ENCODE measurements at places on chromosomes 2 and 18.

DNA sequence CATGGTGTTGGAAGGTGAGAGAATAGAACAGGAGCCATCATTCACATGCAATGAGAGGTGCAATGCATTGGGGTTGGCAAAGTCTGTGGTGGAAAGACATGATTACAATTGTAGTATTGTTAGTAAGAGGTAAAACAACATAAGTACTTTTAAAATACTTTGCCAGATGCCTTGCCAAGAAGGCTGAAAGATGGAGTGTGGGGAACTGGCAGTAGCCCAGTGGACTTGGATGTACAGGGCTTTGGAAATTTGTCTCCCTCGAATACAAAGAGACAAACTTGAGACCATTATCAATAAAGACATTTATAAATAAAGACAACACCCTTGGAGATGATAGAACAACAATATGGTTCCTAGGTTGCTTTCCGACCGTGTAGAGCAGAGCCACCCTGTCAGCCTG is 62.0 kb downstream of the MDH1 start:
- DNase-seq, result no peak

- no peak for DNase-seq
Measured at GRCh38 chr2:179195141-179195540, 69.5 kb downstream of the SESTD1 start.

DNA sequence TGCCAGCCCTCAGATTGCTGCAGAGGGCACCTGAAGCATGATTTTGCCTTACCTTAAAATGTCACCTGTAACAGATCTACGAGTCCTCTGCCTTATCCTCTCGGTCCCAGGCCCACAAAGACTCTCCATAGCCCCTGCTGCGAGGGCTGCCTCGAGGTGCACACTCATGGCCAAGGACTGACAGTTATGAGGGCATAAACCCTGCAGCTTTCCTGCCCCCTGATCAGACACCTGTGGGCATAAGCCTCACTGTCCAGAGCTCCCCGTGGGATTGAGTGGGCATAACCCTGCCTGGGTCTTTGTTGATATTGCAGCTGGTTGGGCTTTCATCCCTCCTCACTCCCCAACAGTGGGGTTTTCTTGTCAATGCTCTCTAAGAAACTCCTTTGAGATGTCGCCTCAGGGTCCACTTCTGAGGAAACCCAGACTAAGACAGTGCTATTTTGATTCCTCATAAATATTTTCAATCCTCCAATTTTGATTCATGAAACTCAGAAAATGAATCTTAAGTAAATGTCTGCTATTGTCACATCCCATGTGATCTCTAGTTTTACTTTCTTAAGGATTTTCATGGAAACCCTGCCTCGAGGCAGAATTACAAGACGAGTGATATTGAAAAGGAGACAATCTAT is 108.5 kb upstream of the NCK2 start:
- DNase-seq, result no peak

GRCh38 chr18:48639772-48640432 is 101.1 kb downstream of the CTIF start:
- DNase-seq, result no peak

- DNase-seq, result no peak
Measured at GRCh38 chr2:154882725-154883124, 184.2 kb downstream of the KCNJ3 start.

- no peak for DNase-seq
Measured at GRCh38 chr2:61334466-61334865, 136.4 kb downstream of the USP34 start.

- DNase-seq, result no peak
Measured at GRCh38 chr2:201420442-201421113, 30.7 kb downstream of the TRAK2 start.

DNA sequence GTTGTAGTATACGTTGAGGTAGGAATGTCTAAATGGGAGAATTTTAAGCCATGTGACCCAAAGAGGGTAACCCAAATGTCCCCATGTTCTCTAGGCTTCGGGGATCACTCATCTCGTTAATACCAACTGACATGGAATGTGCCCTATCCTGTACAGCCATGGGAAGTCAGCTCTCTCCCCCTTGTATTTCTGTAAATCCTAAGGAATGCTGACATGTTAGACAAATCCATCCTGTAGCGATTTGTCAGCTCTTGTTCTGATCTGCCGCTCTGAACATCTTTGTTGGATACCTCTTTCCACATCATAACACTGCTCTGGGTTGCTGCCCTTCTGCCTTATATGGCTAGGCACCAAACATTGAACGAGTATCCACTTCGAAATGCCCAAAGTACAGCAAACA is 350.6 kb downstream of the RND3 start:
- DNase-seq, result no peak

- DNase-seq, result no peak
Measured at GRCh38 chr2:47065771-47066380, 89.2 kb downstream of the STPG4 start.

- DNase-seq, result no peak
Measured at GRCh38 chr2:28009732-28010131, 119.2 kb downstream of the BABAM2 start.

GRCh38 chr2:68837164-68837860 is 33.9 kb downstream of the BMP10 start:
- DNase-seq, result peak; percentile 53

GRCh38 chr2:15912203-15912602 is 28.1 kb upstream of the MYCN start:
- no peak for DNase-seq

- no peak for DNase-seq
Measured at GRCh38 chr2:152573168-152573567, 144.1 kb downstream of the PRPF40A start.

DNA sequence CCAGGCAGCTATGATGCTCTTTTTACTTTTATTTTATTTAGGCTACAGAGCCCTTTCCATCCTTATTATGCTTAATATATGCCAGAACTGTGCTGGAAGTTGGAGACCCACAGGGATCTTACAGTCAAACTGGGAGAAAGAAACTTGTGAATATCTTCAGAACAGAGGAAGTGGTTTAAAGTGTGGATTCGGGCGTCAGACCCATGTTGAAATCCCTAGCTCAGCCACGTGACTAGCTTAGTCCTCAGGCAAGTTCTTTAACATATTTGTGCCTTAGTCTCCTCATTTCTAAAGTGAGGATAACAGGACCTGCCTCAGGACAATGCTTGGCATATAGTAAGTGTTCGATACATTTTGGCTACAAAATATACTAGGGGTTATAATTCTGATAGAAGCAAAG is 59.1 kb downstream of the MAP3K20 start:
- DNase-seq, result no peak

GRCh38 chr2:204434660-204435462 is 110.4 kb upstream of the PARD3B start:
- no peak for DNase-seq

DNA sequence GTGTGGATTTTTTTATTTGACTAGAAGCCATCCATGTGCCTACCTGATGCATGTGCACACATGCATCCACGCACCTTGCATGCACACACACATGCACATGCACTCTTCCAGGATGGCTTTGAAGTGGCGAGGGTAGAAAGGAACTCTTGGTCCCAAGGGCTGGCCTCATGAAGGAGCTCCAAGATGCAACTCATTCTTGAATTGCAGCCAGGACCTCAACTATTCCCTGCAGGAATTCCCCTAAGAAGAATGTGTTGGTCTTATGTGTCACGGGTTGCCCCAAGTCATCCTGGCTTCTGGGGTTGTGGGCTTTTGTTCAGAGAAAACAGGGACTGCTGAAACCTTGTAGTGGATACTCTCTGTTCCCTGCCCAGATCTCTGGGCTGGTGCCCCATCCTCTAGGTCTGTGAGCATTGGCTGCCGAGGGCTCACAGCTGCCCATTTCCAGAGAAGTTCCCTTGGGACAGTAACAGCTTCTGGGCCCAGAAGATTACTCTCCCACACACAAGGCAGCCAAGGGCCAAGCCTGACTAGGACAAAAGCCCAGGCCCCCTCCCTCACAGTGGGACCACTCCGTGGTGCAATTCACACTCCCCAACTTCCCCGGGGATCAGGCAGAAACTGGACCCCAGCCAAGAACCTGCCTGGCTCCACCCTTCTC is 137.6 kb downstream of the COPS8 start:
- DNase-seq, result no peak

- DNase-seq, result no peak
Measured at GRCh38 chr2:36462311-36462935, 106.8 kb downstream of the CRIM1 start.

GRCh38 chr2:195590861-195591205 is 66.2 kb upstream of the SLC39A10 start:
- DNase-seq, result no peak

- DNase-seq, result no peak
Measured at GRCh38 chr2:98663511-98664090, 55.2 kb downstream of the UNC50 start.

- no peak for DNase-seq
Measured at GRCh38 chr2:127506510-127506909, 19.8 kb downstream of the IWS1 start.

- no peak for DNase-seq
Measured at GRCh38 chr2:97763176-97763845, 49.9 kb downstream of the ZAP70 start.

DNA sequence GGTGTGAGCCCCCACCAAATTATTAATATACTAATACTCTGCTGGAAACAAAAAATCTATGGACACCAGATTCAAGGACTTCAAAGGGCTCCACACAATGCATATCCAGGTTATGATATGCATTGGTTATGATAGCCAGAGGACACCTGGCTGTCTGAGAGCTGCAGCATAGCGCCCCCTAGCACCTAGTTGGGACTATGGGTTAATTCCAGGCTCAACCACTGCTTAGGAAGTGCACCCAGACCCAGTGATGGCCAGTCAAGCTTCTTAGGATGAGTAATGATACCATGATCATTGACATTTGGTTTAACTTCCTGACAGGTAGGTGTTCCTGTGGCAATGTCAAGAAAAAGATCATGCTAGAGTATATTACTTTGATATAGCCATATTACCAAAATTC is 3.8 kb upstream of the FRZB start:
- peak; percentile 69 for DNase-seq

DNA sequence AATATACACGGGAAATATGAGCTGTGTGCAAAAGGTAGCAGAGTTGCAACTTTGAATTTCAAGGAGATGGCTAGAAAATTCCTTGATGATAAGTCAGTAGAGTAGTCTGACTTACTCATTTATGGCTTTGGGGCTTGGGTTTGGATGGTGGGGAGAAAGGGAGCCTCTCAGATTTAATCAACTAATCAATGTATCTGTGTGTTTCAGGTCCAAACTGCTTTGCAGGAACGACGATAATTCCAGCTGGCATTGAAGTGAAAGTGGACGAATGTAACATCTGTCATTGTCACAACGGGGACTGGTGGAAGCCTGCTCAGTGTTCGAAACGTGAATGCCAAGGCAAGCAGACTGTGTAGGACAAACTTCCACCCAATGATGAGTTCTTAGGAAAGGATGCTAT is 164.6 kb downstream of the VWC2L start:
- DNase-seq, result no peak

DNA sequence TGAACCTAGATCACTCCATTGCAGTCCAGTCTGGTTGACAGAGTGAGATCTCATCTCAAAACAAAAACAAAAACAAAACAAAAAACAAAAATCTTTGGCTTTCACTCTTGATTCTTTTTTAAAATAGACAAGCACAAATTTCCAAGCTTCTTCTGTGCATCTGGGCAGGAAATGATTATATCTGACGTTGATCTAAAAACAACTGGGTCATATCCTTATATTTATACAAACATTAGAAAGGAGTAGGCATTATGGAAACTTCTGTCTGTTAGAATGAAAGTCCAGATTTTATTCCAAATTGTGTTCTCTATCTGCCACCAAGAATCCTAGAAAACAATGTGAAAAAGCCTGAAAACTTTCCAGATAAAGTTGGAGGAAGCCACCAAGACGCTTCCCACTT is 26.2 kb upstream of the PMAIP1 start:
- no peak for DNase-seq

- no peak for DNase-seq
Measured at GRCh38 chr2:207385903-207386302, 143.9 kb upstream of the CREB1 start.

DNA sequence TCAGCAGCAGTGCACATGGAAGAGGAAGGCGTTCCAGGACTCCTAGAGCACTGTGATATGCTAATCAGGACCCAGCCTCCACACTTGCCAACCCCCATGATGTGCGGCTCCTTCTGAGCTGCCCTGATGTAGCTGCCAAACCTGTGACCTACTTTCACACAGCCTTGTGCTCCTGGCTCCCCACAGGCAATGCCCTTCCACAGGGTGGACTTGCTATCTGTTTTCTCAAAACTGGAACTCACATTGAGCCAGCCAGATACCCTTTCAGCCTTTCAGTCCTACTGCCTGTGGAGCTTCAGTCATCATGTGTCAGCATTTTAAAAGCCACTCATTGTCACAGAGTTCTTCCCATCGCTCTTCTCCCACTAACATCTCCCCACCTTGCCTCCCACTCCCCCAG is 181.6 kb downstream of the AFF3 start:
- DNase-seq, result no peak

DNA sequence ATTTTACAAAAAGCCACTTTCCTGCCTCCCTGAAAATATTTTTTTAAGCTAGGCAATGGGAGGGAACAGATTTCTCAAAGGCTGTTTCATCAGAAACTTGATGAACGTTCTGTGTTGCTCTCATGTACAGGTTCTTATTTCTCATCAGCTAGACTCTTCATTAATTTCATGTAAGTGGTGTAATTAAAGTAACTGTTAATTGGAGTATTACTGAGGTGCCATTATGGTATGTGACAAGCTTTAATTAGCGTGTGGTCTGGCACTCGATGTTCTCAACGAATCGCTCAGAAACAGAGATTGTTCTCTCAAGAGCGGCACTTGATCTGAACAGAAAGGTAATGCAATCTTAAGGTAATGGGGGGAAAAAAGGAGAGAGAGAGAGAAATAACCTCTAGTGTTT is 81.9 kb upstream of the MYCN start:
- no peak for DNase-seq

DNA sequence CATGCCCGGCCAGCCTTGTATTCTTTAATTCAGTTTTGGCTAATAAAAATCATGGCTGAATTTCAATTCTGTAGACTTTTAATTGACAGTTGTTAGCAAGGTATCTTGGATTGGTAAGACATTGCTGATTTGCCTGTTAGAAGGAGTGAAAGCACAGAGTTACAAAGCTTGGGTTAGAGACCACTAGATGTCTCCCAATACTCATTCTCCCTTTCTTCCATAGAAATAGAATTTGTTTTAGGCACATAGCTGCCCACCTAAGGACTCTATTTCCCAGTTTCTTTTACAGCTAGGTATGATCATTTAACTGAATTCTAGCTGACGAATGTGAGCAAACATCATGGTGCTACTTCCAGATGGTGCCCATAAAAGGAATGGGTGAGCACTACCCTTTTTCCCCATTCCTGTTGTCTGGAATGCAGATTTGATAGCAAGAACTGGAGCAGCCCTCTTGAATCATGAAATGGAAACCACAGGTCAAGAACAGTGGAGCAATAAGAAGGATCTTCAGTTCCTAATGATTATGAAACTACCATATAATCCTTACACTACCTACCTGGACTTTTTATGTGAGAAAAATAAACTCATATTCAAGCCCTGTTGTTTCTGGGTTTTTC is 17.5 kb downstream of the PECR start:
- no peak for DNase-seq

All from HEK293T (cell line).